Sigmoid colon (tissue), 7 donors: ENCODE measurements at places on chromosomes 7 and 10. TPM values are rescaled to one million over a fixed set of nuclear protein-coding genes. Genes with fewer than 3 reads are reported as not detected.

Gene KIF20B
- total RNA-seq: 2.9 TPM

Gene CALHM3
- not detected for total RNA-seq

Gene INA
- 11.1 TPM for total RNA-seq

Gene WNT2
- total RNA-seq: not detected

Gene SUPV3L1
- 26.0 TPM for total RNA-seq

Gene HERPUD2
- 40.7 TPM for total RNA-seq

Gene ZDHHC16
- 25.0 TPM for total RNA-seq

Gene PDK4
- total RNA-seq: 254 TPM

Gene ABCB4
- 1.1 TPM for total RNA-seq

Gene MEST
- total RNA-seq: 9.3 TPM

Gene SYCE1
- total RNA-seq: not detected

Gene PDLIM1
- total RNA-seq: 29.6 TPM

Gene DENND2A
- 38.8 TPM for total RNA-seq

Gene ZP3
- total RNA-seq: not detected

Gene NSUN6
- 7.7 TPM for total RNA-seq

Gene HDAC9
- 38.2 TPM for total RNA-seq

Gene TAC1
- 6.9 TPM for total RNA-seq

Gene CFAP58
- 0.66 TPM for total RNA-seq

Gene TMEM139
- total RNA-seq: 0.71 TPM

Gene TDRD1
- total RNA-seq: 0.16 TPM

Gene ZEB1
- total RNA-seq: 215 TPM

Gene CDC14C
- total RNA-seq: not detected

Gene FRMPD2
- total RNA-seq: not detected

Gene EXOSC1
- total RNA-seq: 29.1 TPM

Gene RNF133
- total RNA-seq: 0.49 TPM

Gene UNCX
- not detected for total RNA-seq
